T-helper 9 cell (primary cell): ENCODE measurements at places on chromosomes 1 and 21.
A peak's percentile ranks its signal among the peaks of the same experiment; 100 is the strongest.

- DNase-seq, result no peak
Observed at GRCh38 chr1:56850922-56851321, 3.7 kb upstream of the C8A start.

GRCh38 chr1:162823771-162824525 lies 33.4 kb downstream of the HSD17B7 start:
- no peak for DNase-seq

DNA sequence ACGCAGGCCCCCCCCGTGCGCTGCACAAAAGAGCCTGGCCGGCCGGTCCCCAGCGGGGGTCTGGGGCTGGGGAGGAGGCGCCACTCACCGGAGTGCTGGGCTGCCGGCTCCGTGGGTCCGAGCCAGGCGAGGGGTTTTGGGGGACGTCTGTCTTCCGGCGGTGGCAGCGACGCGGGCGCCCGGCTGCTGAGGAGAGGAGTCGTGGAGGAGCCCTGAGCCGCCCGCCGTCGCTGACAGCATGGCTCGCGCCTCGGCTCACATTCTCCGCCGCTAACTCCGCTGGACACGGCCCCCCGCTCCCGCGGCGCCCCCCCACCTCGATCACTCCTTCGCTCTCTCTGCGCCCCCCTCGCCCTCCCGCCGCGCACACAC lies 649 bp downstream of the AHDC1 start:
- DNase-seq, result peak; percentile 23

GRCh38 chr21:42460391-42461184 lies 35.4 kb downstream of the RSPH1 start:
- DNase-seq, result peak; percentile 22

DNA sequence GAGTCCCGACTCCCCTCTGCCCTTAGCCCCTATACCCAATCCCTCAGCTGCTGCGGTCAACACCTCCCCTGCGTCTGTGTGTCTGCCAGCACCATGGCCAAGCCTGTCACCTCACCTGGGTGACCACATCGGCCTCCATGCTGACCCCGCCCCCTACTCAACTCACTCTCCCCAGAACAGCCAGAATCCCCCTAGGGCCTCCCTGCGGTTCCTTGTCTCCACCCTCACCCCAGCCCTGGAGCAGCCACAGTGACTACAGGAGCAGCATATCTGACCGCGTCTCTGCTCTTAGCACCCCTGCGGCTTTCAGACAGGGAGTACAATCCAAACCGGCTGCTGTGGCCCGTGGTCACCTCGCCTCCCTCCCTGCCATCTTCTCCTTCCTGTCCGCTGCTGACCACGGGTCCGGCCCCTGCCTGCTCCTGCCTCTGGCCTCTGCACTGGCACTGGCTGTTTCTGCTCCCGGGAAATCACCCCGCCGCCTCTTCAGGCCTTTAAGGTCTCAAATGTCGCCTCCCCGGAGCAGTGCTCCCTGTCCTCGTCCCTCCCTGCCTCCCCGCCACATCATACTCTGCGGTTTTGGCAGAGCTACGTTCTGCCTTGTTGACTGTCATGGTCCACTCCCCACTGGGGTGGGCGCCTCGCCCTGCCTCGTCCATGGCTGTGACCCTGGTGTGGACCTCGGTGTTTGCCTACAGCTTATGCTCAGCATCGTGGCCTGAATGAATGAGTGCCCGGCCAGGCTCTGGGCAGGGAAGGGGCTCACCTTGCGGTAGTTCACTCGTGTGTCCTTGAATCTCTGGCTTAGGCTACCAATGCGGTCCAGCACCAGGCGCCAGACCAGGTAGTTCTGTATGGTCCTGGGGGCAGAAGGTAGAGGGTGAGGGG lies 11.1 kb downstream of the PRXL2B start:
- no peak for DNase-seq

DNA sequence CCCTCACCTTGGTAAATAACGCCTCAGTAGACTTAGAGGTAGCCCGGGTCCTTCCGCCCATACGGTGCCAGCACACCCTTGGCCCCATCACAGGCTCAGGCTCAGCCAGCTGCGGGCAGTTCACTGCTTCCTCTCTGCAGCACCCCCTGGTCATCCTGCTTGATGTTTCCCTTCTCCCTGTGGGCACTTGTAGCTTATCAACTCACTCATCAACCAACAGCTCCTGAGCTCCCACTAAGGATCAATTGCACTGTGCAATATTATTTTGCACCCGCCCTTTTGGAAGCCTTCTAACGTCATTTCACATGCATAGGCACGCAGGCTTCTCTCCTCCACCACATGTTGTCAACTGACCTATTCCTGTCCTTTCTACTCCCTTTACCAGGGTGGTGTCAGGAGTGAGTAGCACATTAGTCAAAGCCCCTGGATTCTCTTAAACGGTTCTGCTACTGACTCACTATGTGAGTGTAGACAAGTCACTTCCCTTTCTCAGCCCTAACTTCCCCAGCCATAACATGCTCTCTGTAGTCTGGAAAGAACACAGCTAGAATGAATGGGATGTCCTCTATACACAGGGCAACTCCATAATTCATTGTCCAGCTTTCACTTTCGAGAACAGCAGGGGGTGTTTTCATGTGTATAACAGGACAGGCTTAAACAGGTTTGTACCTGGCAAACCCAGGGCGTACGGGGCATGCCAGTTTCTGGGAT lies 47.1 kb upstream of the IRF2BP2 start:
- no peak for DNase-seq

DNA sequence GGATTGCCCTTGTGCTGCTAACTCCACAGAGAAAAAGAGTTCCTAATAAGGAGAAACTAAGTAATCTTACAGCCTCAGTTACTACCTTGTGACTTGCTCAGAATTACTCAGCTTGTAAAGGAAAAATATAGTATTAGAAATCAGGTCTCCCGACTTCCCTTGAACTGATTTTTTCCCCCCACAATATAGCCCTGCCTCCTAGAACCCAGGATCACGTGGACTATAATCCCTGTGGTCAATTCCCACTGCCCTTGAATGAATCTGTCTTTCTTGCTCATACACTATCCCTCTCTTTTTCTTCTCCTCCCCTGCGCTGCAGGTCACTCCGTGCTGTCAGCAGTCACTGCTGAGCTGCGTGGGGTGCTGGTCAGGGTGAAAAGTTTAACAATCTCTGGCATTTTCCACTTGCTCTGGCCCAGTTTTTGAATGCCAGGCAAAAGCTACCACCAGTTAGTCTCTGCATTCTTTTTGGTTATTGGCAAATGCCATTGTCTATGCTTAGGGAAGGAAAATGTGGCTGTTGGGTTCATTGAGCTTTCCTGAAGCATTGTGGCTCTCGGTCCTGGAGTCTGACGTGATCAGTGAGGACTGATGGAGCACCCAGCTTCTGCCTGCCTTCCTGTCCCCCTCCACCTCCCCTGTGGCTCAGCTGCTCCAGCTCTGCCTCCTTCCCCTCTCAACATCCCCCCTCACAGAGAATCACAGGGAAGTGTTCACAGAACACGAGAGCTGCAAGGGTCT lies 1.9 kb upstream of the MYOC start:
- DNase-seq, result no peak

GRCh38 chr1:20472121-20472520 lies 13.9 kb downstream of the CAMK2N1 start:
- DNase-seq, result no peak

- DNase-seq, result no peak
Observed at GRCh38 chr1:33042831-33043230, 6.1 kb upstream of the AK2 start.

DNA sequence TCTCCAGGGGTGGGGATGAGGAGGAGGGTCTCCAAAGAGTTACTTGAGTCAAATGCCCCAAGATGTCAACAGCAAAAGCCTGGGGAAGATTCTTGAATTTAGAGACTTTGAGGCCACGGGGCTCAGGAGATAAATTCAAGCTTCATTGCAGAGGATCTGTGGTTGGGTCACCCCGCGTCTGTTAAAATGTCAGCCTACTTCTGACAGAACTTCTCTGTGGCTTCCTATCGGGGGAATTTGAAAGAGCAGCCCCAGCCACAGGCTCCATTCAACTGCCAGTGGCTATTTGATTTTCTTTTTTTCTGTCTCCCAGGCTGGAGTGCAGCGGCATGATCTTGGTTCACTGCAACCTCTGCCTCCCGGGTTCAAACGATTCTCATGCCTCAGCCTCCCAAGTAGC lies 62.5 kb upstream of the EFHD2 start:
- DNase-seq, result peak; percentile 15

DNA sequence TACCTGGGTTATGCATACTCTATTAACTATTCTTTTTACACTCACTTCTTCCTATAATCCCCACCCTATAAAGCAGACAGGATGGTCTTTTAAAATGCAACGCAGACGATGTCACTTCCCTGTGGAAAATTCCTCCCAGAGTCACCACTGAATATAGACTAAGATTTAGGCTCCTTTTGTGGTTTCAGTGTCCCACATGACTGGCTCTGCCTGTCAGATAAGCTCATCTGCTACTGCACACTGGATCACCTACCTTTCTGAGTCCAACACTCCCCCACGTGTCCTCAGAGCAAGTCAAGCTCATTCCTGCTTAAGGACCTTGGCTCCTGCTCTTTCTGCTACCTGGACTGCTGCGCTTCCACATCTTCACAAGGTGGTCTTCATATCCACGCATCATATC lies 73.0 kb upstream of the SIPA1L2 start:
- DNase-seq, result no peak

DNA sequence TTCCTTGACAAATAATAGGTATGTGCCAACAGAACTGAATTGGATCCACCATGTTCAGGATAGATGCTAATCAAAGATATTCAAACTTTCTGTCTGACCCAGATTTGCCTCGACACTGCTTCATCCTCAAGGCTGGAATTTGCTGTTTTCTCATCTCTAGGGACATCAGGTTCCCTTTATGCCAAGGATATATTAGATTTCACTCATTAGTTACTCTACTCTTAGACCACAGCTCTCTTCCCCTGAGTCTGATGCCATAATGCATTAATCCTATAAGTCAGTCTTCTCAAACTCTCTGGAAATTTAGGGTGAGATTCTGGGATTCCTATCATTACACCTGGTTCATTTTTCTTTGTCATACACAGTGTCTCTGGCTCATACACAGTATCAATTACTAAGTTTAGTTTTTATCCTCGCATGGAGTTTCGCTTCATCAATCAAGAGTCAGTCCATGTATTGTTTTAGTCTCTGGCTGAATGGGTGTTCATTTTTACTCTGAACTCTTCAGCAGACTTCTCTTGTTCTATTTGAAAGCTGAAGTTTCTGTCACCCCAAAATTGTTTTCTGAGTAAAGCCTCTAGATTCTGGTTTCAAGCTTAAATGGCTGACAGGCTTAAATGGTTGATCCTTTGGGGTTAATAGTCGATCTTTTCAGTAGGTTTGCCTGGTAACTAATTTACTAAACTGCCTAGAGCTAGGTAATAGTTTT lies 9.3 kb upstream of the DCAF6 start:
- DNase-seq, result no peak

DNA sequence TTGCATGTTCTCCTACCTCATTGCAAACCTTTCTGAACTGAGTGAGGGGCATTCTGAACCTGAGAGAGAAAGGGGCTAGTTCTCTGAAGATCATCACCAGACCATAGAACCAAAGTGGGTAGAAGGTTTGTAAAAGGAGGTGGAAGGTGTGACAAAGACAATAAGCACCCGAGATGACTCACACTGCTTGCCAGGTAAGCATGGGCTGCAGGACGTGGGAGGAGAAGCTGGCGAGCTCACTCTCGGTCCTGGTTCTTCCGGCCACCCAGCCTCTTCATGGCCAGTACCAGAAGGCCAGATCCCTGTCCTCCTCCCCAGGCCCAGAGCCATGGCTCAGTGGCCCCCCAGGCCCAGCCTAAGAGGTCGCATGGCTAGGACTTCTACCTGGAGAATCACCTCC lies 128.3 kb downstream of the TMEM53 start:
- no peak for DNase-seq

- DNase-seq, result no peak
Observed at GRCh38 chr1:161705537-161705936, 1.5 kb upstream of the FCRLA start.

- DNase-seq, result no peak
Observed at GRCh38 chr1:85373378-85373708, 91.6 kb downstream of the DDAH1 start.
